T follicular helper cell (primary cell): ENCODE measurements at places on chromosomes 2 and 18.

- no peak for DNase-seq
Observed at GRCh38 chr18:34031810-34032209, 192.9 kb downstream of the NOL4 start.

DNA sequence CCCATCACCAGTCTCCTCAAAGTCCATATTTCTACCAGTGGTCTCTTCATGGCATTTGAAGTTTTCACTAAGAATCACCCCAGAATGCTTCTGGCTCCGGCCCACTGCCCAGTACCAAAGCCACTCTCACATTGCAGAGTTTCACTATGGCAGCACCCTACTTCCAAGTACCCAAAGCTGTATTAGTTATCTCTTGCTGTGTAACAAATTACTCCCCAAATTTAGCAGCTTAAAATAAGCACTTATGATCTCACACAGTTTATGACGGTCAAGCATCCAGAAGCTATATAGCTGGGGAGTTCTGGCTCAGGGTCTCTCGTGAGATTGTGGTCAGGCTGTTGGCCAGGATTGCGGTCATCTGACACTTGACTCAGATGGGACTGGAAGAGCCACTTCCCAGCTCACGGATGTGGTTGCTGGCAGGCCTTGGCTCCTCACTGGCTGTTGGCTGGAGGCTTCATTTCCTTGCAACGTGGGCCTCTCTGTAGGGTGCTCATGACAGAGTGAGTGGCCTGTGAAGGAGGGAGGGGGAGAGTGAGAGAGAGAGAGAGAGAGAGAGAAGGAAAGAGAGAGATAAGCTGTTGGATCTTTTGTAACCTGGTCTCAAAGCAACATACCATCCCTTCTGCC lies 189.5 kb downstream of the CTIF start:
- DNase-seq, result no peak

- DNase-seq, result no peak
Observed at GRCh38 chr2:201484805-201485204, 33.3 kb downstream of the STRADB start.

DNA sequence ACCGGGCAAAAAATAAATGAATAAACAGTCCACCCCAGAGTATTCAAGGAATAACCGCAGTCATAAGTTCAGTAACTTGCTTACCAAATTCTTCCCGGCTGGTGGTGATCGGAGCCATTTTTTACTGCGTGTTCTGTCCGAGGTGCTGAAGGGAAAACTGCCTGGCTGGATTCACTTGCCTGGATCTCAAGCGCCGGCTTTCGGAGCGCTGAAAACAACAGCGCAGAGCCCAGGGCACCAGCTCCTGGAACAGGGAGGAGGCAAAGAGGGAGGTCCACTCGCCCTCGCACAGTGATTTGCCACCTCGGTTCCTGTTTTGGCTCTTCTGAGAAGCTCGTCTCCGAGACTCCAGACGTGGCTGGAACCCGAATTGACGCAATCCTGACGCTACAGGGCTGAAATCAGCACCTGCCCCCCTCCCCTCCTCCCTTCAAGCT lies at the start of gene SYT4:
Gene SYT4 (minus strand): TSS at position 327 of the 437 bp plus-strand sequence. CDS start 209 bp downstream, at position 118.
- no peak for DNase-seq

DNA sequence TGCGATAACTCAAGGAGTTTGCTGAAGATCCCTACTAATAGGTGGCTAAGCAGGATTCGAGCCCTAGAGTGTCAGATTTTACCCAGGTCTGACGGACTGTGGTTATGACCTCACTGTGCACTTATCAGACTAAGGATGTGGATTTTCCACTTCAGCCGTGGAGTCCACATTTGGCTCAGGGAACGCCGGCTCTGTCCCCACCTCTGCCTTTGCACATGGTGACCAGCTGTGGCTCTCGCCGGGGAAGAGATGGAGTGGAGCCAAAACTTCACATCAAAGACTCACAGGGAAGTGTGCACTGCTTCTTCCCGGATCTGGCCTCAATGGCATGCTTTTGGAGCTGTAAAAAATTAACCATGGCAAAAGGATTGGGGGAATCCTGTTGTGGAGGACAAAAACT lies 249.3 kb upstream of the APCDD1 start:
- DNase-seq, result no peak

GRCh38 chr2:170022692-170023091 lies 155.3 kb upstream of the MYO3B start:
- DNase-seq, result no peak

DNA sequence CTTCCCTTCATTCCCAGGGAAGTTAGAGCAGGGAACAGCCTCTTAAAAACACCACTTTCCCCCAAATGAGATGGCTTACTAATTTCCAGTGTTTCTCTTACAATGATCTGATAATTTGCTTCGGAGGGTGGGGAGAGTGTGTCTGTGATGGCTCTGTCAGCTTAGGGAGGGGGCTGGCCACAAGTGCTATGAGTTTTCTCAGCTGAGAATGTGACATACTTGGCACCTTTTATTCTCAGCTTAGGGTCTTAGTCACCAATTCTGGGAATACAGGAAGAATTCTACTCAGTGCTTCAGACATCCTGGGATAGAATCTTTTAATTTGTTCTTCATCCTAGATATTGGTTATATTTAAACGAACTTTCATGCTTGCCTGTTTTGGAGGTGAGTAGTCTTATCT lies 64.4 kb downstream of the AOX1 start:
- no peak for DNase-seq

- peak; percentile 3 for DNase-seq
Observed at GRCh38 chr2:161166538-161167409, 6.5 kb downstream of the TANK start.

DNA sequence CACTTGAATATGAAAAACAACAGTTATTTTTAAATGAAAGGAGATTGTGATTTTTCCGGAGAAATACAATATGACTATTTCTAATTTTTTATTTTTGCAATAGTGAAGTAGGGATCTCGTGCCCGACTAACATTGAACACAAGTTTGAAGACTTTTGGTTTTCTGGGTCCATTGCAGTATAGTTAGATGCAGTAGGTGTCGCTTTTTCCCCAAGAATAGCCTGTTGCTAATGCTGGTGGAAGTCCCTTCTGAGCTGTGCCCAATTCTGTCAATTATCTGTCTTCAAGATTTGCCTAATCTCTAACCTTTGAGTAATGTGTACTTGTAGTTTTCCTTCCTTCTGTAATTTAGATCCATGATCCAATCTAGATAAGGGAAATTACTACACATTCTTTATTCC lies 36.5 kb downstream of the SEMA4F start:
- DNase-seq, result peak; percentile 6

GRCh38 chr18:22428672-22429071 lies 11.0 kb upstream of the CTAGE1 start:
- DNase-seq, result no peak

- peak; percentile 10 for DNase-seq
Observed at GRCh38 chr2:203328760-203329540, 756 bp downstream of the ABI2 start.

DNA sequence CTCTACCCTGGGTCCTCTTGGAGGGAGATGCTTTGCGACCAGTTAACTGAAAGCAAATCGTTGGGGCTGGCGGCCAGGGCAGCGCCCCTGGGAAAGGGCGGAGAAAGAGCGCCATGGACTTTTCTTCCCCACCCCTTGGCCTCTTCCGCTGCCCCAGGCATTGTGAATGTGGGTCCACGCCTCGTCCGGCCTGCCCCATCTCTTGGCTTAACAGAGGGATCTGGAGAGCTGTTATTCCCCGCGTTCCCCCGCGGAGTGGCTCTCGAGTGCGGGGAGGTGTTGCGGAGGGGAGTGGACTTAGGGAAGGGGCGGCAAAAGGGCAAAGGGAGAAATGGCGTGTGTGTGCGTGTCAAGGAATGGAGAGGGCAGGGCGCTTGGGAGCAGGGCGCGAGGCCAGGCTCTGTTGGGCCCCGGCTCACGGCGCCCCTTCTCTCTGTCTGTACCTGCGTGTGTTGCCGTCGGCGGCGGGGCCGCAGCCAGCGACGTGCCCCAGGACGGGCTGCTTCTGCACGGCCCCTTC lies 6.6 kb downstream of the EMX1 start:
- no peak for DNase-seq

- no peak for DNase-seq
Observed at GRCh38 chr2:219028996-219029828, 12.1 kb downstream of the CFAP65 start.

DNA sequence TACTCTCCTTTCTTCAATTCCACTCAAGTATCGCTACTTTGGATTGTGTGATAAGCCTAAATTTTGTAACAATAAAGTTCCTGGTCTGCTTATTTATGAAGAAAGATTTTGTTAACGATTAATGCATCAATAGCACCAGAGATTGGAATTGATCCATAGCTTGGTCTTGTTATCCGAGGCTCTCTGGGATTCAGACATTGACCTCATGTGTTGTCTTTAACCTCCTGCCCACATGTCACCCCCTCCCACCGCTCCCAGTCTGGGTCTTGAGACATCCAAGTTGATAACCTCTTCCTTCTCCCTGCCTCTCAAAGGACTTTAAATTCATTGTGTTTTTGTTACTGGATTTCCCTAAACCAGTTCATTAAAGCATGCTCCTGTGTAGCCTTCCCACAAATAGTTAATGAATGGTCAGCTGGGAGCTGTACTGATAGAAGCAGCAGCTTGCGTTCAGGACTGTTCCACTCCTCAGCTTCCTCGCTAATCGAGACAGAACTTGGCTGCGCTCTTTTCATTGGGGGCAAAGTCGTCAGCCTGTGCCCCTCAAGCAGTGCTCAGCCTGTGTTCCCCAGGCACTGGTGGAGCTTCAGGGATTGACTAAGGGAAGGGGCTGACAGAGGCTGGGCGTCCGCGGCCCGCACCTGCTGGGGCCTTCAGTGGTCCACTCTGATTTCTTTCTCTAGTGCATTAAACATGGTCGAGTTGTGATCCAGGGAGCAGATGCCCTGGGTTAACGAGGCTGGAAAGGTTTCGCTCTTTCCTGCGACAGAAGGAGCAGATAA lies 18.9 kb downstream of the ASB1 start:
- DNase-seq, result no peak

GRCh38 chr2:184534986-184535385 lies 63.3 kb upstream of the ZNF804A start:
- DNase-seq, result no peak

GRCh38 chr2:218276986-218277755 lies 6.9 kb downstream of the PNKD start:
- DNase-seq, result no peak

- no peak for DNase-seq
Observed at GRCh38 chr2:9101763-9102425, 98.4 kb upstream of the MBOAT2 start.

DNA sequence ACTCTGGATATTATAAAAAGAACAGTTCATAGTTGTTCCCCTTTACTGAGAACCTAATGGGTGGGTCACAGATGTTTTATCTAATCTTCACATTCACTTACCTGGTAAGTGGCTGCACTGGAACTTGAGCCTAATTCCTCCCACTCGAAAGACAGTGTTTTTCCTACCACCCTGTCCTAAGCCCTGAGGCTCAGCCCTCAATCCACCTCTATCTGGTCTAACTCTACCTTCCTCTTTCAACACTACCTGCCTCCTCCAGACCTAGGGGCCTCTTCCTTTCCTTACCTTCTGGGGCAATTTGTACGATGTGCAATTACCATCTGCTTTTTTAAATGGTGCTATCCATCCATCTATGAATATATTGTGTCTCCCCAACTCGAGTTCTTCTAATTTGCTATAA lies 9.7 kb upstream of the KIF3C start:
- no peak for DNase-seq

GRCh38 chr2:103010751-103011150 lies 248.9 kb downstream of the TMEM182 start:
- DNase-seq, result no peak

GRCh38 chr18:26497866-26498265 lies 50.5 kb downstream of the KCTD1 start:
- DNase-seq, result no peak

DNA sequence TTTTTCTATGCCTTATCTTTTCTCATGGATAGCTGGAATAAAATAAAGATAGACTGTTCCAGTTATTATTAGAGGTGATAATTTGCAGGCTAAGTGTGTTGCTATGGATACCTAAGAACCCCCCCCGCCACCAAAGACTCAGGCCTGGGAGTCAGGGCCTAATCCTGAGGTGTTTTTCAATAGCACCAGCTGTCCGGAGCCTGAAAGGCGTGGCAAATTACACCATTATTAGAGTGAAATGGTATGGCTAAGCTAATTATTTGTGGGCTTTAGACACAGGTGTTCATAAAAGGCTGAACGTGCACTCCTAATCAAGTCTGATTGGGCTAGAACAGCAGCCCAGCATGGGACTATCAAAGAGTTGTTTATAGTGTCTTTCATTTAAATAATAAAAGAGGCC lies 293.2 kb upstream of the DCC start:
- no peak for DNase-seq

GRCh38 chr2:224155896-224156295 lies 116.8 kb upstream of the SERPINE2 start:
- DNase-seq, result no peak

- no peak for DNase-seq
Observed at GRCh38 chr2:232335859-232336215, 42.7 kb upstream of the ALPP start.

- DNase-seq, result no peak
Observed at GRCh38 chr18:26004832-26005231, 85.6 kb downstream of the SS18 start.

GRCh38 chr2:42385225-42385624 lies 24.2 kb upstream of the COX7A2L start:
- DNase-seq, result no peak

GRCh38 chr18:79385326-79385707 lies 10.4 kb upstream of the NFATC1 start:
- no peak for DNase-seq

GRCh38 chr2:154692927-154693326 lies 5.6 kb upstream of the KCNJ3 start:
- no peak for DNase-seq

DNA sequence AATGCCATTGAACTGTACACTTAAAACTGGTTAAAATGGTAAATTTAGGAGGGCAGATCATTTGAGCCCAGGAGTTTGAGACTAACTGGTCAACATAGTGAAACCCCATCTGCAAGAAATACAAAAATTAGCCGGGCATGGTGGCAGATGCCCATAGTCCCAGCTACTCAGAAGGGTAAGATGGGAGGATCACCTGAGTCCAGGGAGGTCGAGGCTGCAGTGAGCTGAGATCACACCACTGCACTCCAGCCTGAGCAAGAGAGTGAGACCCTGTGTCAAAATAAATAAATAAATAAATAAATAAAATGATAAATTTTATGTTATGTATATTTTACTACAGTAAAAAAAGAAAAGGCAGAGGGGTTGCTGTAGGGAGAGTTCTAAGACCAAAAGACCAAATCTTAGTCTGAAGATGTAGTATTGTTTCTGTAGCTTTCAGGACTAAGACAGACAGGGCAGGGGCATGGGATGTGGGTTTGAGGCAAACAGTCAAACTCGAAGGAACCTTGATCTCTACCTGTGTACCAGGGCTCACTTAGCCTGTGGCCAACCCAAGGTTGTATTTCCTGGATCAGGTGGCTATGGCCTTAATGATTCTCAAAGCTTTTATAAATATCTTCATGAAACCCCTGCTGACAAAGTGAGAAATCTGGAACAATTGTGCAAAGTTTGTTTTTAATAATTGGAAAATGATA lies 316.7 kb downstream of the CYRIA start:
- no peak for DNase-seq

DNA sequence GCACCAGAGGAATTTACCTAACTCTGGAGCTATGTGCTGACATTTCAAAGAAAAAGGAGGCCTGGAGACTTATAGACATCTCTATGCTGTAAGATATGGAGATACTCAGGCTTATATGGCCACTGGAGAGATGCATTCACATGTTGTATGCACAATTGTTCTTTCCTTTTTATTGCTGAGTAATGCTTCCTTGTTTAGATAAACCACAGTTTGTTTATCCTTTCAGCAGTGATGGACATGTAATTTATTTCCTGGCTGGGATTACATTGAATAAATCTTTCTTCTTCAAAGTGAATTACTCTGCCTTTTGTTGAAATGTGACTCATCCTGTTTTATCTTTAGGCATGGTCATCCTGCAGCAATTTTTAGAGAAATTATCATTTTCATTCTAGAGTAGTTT lies 716.7 kb upstream of the GCFC2 start:
- no peak for DNase-seq
